ENCODE measurements at places on chromosomes 4 and X. TPM values are rescaled to one million over a fixed set of nuclear protein-coding genes. Genes with fewer than 3 reads are reported as not detected.

DNA sequence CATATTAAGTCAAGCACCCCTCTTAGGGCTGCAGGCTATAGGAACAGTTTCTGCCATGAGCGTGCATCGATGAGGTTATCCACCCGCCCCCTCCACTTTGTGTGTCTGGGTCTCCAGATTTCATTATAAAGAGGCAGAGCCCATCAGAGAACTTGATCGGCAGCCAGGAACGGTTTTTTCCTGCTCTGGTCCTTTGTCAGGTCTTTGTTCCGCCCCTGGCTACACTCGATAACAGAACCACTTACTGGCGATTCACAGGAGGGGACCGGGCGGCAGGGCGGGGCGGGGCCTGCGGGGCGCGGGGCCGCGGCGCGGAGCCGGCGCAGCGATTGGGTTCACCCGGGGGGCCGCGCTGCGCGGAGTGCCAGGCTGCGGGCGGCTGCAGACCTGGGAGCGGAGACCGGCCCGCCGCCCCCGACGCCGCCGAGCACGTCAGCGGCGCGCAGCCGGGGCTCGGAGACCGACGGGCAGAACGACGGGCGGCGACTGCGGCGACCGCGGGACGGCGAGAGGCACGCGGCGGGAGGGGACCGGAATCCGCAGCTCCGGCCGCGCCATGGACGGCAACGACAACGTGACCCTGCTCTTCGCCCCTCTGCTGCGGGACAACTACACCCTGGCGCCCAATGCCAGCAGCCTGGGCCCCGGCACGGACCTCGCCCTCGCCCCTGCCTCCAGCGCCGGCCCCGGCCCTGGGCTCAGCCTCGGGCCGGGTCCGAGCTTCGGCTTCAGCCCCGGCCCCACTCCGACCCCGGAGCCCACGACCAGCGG lies at the start of gene SLC10A4:
Gene SLC10A4, plus strand, starts transcription at position 338 of the 771 bp plus-strand sequence. Its CDS starts 219 bp downstream, at position 557.
- H3K36me3 ChIP-seq: peaks cover 4% of the 10 kb centered on the region
- H3K27ac ChIP-seq: no peak within 1 kb of the TSS
- H3K27me3 ChIP-seq: peaks cover 58% of the 10 kb centered on the region

GRCh38 chrX:40130207-40130606 lies 32.4 kb upstream of the BCOR start:
- H3K4me1 ChIP-seq: peaks cover 3% of the 10 kb centered on the region
- no peaks in the 10 kb centered on the region for H3K36me3 ChIP-seq
- H3K27ac ChIP-seq: no peak overlapping the region
- DNase-seq: no peak

DNA sequence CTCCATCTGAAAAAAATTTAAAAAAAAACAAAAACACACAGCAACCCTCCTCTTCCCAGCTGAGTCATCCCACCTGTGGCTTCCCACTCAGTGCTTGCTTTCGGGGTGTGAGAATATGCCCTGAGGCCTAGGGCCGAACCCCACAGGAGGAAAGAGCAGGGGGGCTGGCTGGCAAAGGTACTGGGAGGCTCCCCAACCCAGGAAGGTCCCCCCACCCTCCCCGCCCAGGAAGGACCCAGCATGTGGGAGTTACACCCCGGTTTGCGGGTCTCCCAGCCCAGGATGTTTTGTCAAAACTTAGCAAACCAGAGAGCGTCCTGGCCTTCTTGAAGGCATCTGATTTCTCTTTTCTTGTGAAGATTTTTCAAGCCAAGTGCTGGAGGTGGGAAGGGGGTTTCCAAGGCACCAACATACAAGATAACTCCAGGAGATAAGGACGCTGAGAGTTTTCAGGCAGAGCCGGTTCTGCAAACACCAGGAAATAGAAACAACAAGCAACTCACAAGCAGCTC lies 25.7 kb upstream of the CSF2RA start:
- H3K4me3 ChIP-seq: no peak overlapping the region
- no peaks in the 10 kb centered on the region for H3K27me3 ChIP-seq
- H3K36me3 ChIP-seq: no peaks in the 10 kb centered on the region
- H3K4me1 ChIP-seq: peaks cover 7% of the 10 kb centered on the region

DNA sequence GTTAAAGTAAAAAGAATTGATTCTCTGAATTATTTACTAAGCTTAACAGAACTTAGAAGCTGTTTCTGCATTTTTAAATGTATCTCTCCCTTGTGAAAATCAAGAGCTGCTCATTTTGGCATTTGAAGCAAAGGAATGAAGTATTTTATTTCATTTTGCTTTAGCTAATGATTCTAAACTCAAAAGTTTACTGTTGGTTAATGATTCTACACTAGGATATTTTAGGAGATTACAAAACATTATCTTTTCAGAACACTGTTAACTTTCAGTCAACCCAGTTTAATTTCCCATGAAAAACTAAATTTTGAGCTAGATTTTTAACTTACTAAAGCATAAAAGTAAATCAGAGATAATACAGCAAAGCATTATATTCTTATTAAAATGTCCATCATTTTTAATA lies 355.2 kb upstream of the CXorf51B start:
- no peaks in the 10 kb centered on the region for H3K4me1 ChIP-seq
- H3K27me3 ChIP-seq: no peaks in the 10 kb centered on the region
- no peaks in the 10 kb centered on the region for H3K36me3 ChIP-seq
- no peak overlapping the region for H3K27ac ChIP-seq
- H3K4me3 ChIP-seq: no peak overlapping the region

- DNase-seq: no peak
- no peak overlapping the region for H3K27ac ChIP-seq
- H3K27me3 ChIP-seq: no peaks in the 10 kb centered on the region
- no peaks in the 10 kb centered on the region for H3K4me1 ChIP-seq
- H3K4me3 ChIP-seq: no peak overlapping the region
- no peaks in the 10 kb centered on the region for H3K36me3 ChIP-seq
Observed at GRCh38 chrX:122026665-122027064, 979.3 kb downstream of the GLUD2 start.

GRCh38 chr4:45475548-45475947 lies 648.3 kb downstream of the GABRG1 start:
- no peak overlapping the region for H3K27ac ChIP-seq
- H3K4me3 ChIP-seq: no peak overlapping the region
- H3K4me1 ChIP-seq: no peaks in the 10 kb centered on the region
- H3K27me3 ChIP-seq: no peaks in the 10 kb centered on the region

GRCh38 chr4:38805530-38806145 lies 1.0 kb upstream of the TLR1 start:
- DNase-seq: no peak
- peak overlapping the region; percentile 95 for H3K27ac ChIP-seq
- H3K4me1 ChIP-seq: peaks cover 22% of the 10 kb centered on the region
- peaks cover 5% of the 10 kb centered on the region for H3K36me3 ChIP-seq
- H3K27me3 ChIP-seq: no peaks in the 10 kb centered on the region
- H3K4me3 ChIP-seq: peak overlapping the region; percentile 93

DNA sequence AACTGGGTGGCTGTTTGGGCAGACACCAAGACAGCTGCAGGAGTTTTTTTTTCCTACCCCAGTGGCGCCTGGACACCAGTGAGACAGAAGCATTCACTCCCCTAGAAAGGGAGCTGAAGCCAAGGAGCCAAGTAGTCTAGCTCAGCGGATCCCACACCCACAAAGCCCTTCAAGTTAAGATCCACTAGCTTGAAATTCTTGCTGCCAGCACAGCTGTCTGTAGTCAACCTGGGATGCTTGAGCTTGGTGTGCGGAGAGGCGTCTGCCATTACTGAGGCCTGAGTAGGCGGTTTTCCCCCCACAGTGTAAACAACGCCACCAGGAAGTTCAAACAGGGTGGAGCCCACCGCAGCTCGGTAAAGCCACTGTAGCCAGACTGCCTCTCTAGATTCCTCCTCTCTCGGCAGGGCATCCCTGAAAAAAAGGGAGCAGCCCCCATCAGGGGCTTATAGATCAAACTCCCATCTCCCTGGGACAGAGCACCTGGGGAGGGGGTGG lies 171.4 kb downstream of the ARHGEF9 start:
- no peaks in the 10 kb centered on the region for H3K4me1 ChIP-seq
- H3K36me3 ChIP-seq: no peaks in the 10 kb centered on the region
- no peak overlapping the region for H3K27ac ChIP-seq
- no peak overlapping the region for H3K4me3 ChIP-seq

GRCh38 chr4:65195002-65195401 lies 475.3 kb downstream of the EPHA5 start:
- H3K4me1 ChIP-seq: no peaks in the 10 kb centered on the region
- H3K27me3 ChIP-seq: no peaks in the 10 kb centered on the region
- H3K36me3 ChIP-seq: no peaks in the 10 kb centered on the region
- no peak for DNase-seq
- H3K4me3 ChIP-seq: no peak overlapping the region
- H3K27ac ChIP-seq: no peak overlapping the region

DNA sequence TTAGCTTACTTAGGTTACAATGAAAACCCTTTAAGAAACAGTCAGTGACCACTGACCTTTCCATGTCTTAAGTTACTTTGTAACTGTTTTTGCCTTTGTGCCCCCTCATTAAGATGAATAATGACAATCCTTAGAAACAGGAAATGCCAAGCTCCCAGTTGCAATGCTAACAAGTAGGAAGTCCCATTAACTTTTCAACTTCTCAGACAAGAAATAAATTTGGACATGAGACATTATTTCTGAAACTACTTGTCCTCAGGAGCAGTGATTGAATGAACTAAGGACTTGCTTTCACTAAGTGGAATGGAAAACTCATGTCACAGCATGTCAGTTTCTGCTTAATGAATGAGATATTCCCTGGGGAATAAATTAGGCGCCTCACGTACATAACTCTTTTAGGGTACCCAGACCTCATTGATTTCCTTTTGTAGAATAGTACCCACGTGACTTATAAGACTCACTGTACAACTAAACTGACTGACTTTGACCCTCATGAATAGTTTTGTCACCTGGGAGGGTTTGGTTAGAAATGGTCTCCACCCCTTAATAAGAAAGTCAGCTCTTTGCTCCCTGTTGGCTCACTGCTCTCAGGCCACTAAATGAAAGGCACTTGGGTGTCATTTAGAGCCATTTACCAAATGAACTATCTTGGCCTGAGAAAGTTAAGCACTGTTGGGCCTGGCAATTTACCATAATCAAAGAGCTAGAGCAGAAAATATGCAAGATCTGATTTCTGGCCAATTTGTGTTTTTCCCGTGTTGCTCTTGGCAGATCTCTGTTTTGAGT lies 383.9 kb downstream of the RPA4 start:
- no peak overlapping the region for H3K27ac ChIP-seq
- no peak overlapping the region for H3K4me3 ChIP-seq
- H3K27me3 ChIP-seq: no peaks in the 10 kb centered on the region
- no peaks in the 10 kb centered on the region for H3K4me1 ChIP-seq

GRCh38 chrX:81355436-81355835 lies 153.5 kb downstream of the SH3BGRL start:
- no peak overlapping the region for H3K4me3 ChIP-seq
- H3K4me1 ChIP-seq: no peaks in the 10 kb centered on the region
- H3K36me3 ChIP-seq: peaks cover 2% of the 10 kb centered on the region
- H3K27ac ChIP-seq: no peak overlapping the region

GRCh38 chr4:180630012-180630665 lies 1613.1 kb upstream of the TENM3 start:
- no peak overlapping the region for H3K4me3 ChIP-seq
- no peaks in the 10 kb centered on the region for H3K36me3 ChIP-seq
- no peaks in the 10 kb centered on the region for H3K4me1 ChIP-seq
- H3K27ac ChIP-seq: no peak overlapping the region
- DNase-seq: no peak

GRCh38 chr4:129232589-129233337 lies 136.8 kb downstream of the C4orf33 start:
- no peaks in the 10 kb centered on the region for H3K4me1 ChIP-seq
- peaks cover 22% of the 10 kb centered on the region for H3K27me3 ChIP-seq
- DNase-seq: no peak
- H3K27ac ChIP-seq: no peak overlapping the region
- H3K36me3 ChIP-seq: no peaks in the 10 kb centered on the region

- H3K4me1 ChIP-seq: no peaks in the 10 kb centered on the region
- H3K27ac ChIP-seq: no peak overlapping the region
- DNase-seq: no peak
- H3K36me3 ChIP-seq: no peaks in the 10 kb centered on the region
Observed at GRCh38 chr4:15914291-15914690, 24.2 kb downstream of the FGFBP1 start.

- DNase-seq: no peak
- H3K27me3 ChIP-seq: no peaks in the 10 kb centered on the region
- H3K4me3 ChIP-seq: no peak overlapping the region
- no peaks in the 10 kb centered on the region for H3K36me3 ChIP-seq
- H3K27ac ChIP-seq: no peak overlapping the region
- H3K4me1 ChIP-seq: no peaks in the 10 kb centered on the region
Observed at GRCh38 chr4:16677001-16677944, 221.2 kb downstream of the LDB2 start.

DNA sequence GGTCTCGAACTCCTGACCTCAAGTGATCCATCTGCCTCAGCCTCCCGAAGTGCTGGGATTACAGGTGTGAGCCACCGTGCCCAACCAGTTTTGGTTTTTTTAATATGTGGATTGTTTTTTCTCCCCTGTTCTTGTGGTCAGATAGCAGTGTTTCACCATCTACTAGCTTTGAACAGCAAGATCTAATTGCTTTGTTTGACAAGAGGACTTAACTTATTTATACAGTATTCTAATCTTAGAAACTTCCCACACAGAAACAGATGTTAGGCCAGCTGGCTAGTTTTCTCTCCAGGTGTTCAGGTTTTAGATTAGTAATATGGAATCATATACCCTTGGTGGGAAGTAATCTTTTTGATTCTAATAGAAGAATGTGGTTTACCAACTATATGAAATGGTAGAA lies 12.9 kb downstream of the ING2 start:
- peaks cover 2% of the 10 kb centered on the region for H3K27me3 ChIP-seq
- no peaks in the 10 kb centered on the region for H3K36me3 ChIP-seq
- no peak for DNase-seq
- H3K4me3 ChIP-seq: no peak overlapping the region
- peaks cover 8% of the 10 kb centered on the region for H3K4me1 ChIP-seq

GRCh38 chr4:76457885-76458284 lies 22.9 kb downstream of the SHROOM3 start:
- H3K27ac ChIP-seq: no peak overlapping the region
- no peaks in the 10 kb centered on the region for H3K36me3 ChIP-seq
- no peak for DNase-seq

GRCh38 chr4:74608151-74608949 lies 163.4 kb downstream of the AREG start:
- no peaks in the 10 kb centered on the region for H3K36me3 ChIP-seq
- H3K4me3 ChIP-seq: no peak overlapping the region
- DNase-seq: no peak
- no peak overlapping the region for H3K27ac ChIP-seq

GRCh38 chr4:69054578-69055200 lies 41.6 kb upstream of the UGT2B7 start:
- H3K4me3 ChIP-seq: no peak overlapping the region
- no peak overlapping the region for H3K27ac ChIP-seq
- H3K27me3 ChIP-seq: no peaks in the 10 kb centered on the region
- no peaks in the 10 kb centered on the region for H3K4me1 ChIP-seq
- no peak for DNase-seq
- no peaks in the 10 kb centered on the region for H3K36me3 ChIP-seq

GRCh38 chr4:4641661-4642495 lies 100.0 kb upstream of the STX18 start:
- no peak overlapping the region for H3K4me3 ChIP-seq
- DNase-seq: no peak
- no peaks in the 10 kb centered on the region for H3K27me3 ChIP-seq
- H3K27ac ChIP-seq: no peak overlapping the region
- no peaks in the 10 kb centered on the region for H3K36me3 ChIP-seq

- H3K4me3 ChIP-seq: peak overlapping the region; percentile 52
- peaks cover 5% of the 10 kb centered on the region for H3K27me3 ChIP-seq
- DNase-seq: no peak
- H3K27ac ChIP-seq: peak overlapping the region; percentile 62
- H3K4me1 ChIP-seq: peaks cover 8% of the 10 kb centered on the region
Observed at GRCh38 chr4:123443401-123444289, 47.0 kb downstream of the SPRY1 start.

FGD1 gene
- total RNA-seq: not detected

HERC5 gene
- total RNA-seq: 19.7 TPM

UCP1 gene
- total RNA-seq: not detected

HEPH gene
- not detected for total RNA-seq

BEND2 gene
- total RNA-seq: 11.9 TPM

XAGE1A gene
- total RNA-seq: not detected

OPRPN gene
- not detected for total RNA-seq

LAGE3 gene
- total RNA-seq: 9.5 TPM

IDH3G gene
- total RNA-seq: 52.4 TPM

FAM149A gene
- total RNA-seq: 1.4 TPM

FGB gene
- total RNA-seq: not detected

Measured in T-helper 17 cell (primary cell).